ENCODE measurements at places on chromosomes 16 and 17. TPM values are rescaled to one million over a fixed set of nuclear protein-coding genes. Genes with fewer than 3 reads are reported as not detected.

Gene HEATR9
- total RNA-seq = not detected

Gene SMIM22
- total RNA-seq = not detected

Gene CHST5
- total RNA-seq = not detected

Gene NACA2
- 0.13 TPM for total RNA-seq

Gene ACSM3
- total RNA-seq = 0.65 TPM

Gene AMDHD2
- 35.8 TPM for total RNA-seq

Gene ATAD5
- 0.79 TPM for total RNA-seq

Gene UTS2R
- not detected for total RNA-seq

Gene NLRC3
- total RNA-seq = under 0.01 TPM

Gene SULT1A1
- 0.50 TPM for total RNA-seq

Gene CTRB2
- not detected for total RNA-seq

Gene GUCY2D
- not detected for total RNA-seq

Gene CIAO2B
- total RNA-seq = 137 TPM

Gene JMJD8
- 54.5 TPM for total RNA-seq
